ENCODE measurements at places on chromosomes 2 and 18.

- DNase-seq: no peak
These were observed 74.5 kb downstream of the MDH1 start for GRCh38 chr2:63663013-63663864.

DNA sequence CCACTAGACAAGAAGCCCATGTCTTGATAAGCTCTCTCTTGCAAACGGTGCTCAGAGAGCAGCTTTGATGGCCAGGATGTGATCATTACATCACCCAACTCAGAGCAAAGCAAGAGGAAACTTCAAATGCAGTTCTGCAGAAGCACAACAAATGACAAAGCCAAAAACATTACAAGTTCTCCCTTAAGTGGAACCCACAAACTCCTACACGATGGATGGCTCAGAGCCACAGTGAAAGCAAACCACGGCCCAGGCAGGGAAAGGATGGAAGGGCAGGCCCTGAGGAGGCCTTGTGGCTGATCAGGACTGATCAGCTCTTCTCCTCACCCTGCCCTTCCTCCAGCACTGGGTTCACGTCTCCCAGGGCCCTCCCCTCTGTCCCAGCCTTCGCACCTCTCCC, 326.4 kb downstream of the EIPR1 start:
- no peak for DNase-seq

GRCh38 chr2:215161301-215161829, 22.9 kb upstream of the ABCA12 start:
- no peak for DNase-seq

GRCh38 chr2:240139666-240140393, 628 bp downstream of the OTOS start:
- no peak for DNase-seq

DNA sequence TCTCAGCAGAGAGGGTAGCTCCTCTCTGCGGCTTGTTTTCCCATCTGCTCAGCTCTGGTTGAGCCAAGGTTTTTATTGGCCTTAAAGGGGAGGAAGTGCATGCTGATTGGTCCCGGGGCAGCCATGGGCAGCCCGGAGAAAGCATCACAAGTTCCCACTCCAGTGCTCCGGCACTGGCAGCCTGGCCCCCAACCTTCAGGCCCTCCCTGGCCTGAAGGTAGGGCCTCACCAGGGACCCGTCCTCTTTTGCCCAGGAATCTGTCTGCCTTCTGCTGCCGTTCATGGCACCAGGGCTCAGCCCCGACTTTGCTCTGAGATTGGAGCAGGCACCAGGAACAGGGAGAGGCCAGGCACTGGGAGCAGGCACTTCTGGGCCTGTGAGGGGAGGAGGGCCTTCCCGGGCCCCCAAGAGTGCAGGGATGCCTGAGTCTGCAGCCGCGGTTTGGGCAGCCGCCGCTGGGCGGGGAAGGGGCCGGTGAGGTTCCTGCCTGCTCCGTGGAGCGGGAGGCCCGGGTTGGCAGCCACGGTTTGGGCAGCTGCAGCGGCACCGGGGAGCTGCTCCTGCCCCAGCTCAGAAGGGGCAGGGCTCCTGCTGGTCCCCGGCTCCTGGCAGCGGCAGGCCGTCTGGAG, 17.5 kb upstream of the ILKAP start:
- DNase-seq: no peak

DNA sequence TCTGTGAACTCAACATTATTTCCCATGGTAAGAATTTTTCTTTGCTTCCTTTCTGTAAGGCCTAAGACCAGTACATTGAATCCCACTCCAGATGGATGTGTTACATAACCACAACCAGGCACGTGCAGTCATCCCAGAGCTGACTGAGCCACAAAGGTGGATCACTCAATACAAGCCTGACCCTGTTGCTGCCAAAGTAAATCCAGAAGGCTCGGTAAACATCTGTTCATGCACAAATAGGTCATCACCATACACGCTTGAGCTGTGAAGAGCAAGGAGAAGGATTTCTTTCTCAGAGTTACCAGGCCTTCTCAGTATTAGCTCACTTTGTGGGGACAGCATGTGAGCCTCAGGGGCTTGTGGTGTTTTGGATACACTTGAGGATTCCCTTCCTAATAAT, 791.4 kb upstream of the FANCL start:
- no peak for DNase-seq

GRCh38 chr2:3174626-3175567, 202.7 kb downstream of the EIPR1 start:
- DNase-seq: no peak

- DNase-seq: no peak
These were observed 314.5 kb upstream of the MMADHC start for GRCh38 chr2:149902081-149902480.

- DNase-seq: no peak
These were observed 116.7 kb upstream of the COPS8 start for GRCh38 chr2:236968880-236969534.

DNA sequence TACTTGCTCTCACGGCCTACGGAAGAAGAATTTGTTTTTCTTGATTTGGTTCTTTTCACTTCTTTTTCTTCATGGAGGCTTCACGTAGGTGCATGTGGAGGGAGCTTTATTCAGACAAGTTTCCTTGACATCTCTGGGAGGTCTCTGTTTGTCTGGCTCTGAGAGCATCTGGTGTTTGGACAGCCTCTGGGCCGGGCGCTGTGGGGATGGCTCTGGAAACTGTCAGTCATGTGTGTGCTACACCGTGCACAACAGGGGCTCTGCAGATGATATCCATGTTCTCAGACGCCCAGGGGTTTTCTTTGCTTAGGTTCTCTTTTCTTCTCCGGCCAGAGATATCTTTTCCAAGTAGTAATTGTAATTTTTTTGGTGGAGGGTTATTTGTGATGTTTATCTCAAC, 130.7 kb downstream of the SH3RF3 start:
- DNase-seq: no peak

GRCh38 chr18:49566217-49566770, 4.4 kb downstream of the LIPG start:
- no peak for DNase-seq

DNA sequence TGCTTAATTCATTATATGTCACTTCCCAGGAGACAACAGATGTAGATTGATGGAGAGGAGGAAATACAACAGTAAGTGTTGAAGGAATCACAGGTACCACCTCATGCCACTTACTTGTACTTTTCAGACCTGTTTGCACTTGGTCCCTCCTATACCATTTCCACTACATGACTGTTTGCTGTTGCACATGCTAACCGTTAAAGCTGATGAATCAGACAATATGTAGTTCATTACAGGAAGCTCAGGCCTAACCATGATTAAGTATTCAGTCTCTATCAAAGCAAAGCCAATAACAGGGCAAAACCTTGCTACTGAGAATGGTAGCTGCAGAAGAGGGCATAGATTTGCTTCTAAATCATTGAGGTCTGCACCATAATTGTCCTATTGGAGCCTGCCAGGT, 30.2 kb upstream of the GRP start:
- no peak for DNase-seq

GRCh38 chr18:73101977-73102376, 234.2 kb upstream of the NETO1 start:
- DNase-seq: no peak

DNA sequence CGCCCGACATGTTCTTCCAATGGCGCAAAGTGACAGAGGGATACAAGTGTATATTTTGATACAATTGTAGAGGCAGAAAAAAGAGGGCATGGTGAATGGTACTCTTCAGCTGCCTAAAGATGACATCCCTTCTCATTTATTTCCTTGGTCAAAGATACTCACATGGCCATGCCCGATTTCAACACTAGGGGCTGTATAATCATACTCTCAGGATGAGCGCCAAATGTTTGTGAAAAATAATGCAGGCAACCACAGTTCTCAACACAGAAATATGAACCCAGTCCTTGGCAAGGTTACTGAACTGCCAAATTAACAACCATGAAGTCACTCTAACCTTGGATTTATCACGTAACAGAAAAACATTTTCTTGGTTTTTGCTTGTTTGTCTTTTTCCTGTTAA, 204.4 kb downstream of the CCDC102B start:
- DNase-seq: no peak

- DNase-seq: no peak
These were observed 100.1 kb downstream of the CTNNA2 start for GRCh38 chr2:79612999-79613398.

- peak; percentile 47 for DNase-seq
These were observed 3.0 kb upstream of the IL1RN start for GRCh38 chr2:113124181-113124961.

- DNase-seq: no peak
These were observed 46.7 kb upstream of the KCNF1 start for GRCh38 chr2:10864861-10865636.

- DNase-seq: no peak
These were observed 226.9 kb downstream of the VAPA start for GRCh38 chr18:10140461-10141282.

DNA sequence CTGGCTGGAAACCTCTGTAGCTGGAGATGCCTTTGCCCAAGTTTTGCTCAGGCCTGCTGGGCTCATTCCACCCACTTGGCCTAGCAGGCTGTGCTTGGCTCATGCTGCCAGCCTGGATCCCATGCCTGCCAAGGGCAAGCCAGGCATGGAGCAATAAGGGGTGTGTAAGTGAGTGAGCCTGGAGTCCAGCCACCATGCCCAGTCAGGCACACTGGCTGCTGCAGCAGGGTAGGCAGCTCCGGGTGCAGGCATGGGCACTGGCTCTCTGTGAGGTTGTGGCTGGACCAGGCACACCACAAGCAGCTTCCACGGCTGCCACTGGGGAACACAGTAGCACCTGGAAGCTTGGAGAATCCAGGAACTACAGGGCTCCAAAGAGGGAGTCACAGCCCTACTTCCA, 147.7 kb upstream of the HS6ST1 start:
- no peak for DNase-seq

GRCh38 chr2:111118981-111119821, 1.5 kb upstream of the BCL2L11 start:
- DNase-seq: no peak
